ENCODE measurements at places on chromosomes 13 and 19.

- peak; percentile 48 for DNase-seq
Observed at GRCh38 chr19:42197375-42197817, 20.1 kb downstream of the DEDD2 start.

- DNase-seq: no peak
Observed at GRCh38 chr13:21399741-21400140, 59.4 kb downstream of the ZDHHC20 start.

GRCh38 chr19:18908917-18909619 is 10.1 kb downstream of the COPE start:
- no peak for DNase-seq

DNA sequence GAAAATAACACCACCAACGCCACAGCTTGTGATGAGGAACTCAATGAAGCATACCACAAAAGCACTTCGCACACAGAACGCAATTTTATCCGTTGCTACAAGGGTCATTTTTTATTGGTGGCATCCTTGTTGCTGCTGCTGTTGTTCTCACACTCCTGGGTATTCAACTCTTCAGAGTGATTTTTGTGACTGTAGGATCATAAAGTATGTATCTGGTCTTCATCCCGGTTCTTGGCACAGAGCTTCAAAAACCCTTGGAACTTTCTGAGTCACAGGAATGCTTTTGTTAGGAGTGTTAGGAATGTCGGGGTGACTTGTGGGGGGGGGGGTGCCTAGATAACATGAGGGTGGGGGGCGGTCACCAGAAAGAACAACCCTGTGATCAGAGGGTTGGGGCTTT is 108.4 kb downstream of the ZNF557 start:
- no peak for DNase-seq

- DNase-seq: no peak
Observed at GRCh38 chr13:33798023-33798422, 19.9 kb upstream of the RFC3 start.

GRCh38 chr19:772730-773436 is 22.0 kb downstream of the MISP start:
- DNase-seq: no peak

DNA sequence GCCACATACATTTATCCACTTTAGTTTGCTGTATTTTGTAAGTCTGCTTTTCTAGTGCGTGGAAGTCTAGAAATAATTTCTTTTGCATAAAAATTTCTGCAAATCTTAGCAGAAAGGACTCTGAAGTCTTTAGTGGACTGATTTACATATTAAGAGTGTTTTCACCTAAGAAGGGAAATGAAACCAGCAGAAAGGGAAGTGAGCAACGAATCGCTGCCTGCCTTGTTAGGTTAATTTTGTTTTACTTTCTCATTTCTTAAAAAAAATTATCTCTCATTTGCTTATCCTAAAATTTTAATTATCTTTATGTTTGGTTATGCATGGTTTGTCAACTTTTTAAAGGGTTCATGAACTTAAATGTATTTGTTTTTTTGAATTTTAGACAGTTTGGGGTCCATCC is 767 bp upstream of the GPR18 start:
- DNase-seq: no peak
